NCI-H2081 treated with DMSO at 0.1 percent for 48 hours (cell line): ENCODE measurements at places on chromosomes 3 and 15.

DNA sequence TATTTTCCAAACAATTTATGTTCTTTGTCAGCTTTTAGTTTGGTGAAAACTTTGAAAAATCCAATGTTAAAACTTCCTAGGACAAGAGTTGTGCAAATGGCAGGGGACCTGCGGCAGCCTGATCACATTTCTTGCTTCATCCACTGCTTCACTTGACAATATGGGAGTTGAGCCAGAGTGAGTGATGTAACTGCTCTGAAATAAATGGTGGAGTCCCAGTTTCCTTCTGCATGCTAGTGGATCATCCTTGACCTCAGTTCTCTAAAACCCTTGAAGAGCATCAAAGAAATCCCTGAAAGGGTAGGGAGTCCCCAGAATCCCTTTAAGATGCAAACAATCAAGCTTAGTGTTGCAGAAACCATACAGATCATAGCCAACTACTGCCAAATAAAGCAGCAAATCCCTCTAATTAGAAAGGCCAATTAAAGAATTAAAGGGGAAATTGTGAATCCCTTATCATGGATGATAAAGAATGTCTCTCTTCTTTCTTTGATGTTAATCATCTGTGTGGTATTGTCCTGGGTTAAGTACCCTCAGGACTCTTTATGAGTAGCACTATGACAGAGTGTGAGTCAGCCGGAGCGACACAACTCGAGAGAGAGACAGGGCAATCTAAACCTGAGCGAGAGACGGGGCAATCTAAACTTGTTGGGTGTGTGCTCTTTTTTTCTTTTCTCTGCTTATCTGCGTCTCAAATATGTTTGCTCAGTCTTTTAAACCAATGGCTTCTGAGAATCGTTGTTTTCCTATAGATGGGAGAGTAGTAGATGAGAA is 41.8 kb upstream of the GAP43 start:
- no peak for DNase-seq

GRCh38 chr3:73766599-73767381 is 142.0 kb upstream of the PDZRN3 start:
- no peak for DNase-seq

DNA sequence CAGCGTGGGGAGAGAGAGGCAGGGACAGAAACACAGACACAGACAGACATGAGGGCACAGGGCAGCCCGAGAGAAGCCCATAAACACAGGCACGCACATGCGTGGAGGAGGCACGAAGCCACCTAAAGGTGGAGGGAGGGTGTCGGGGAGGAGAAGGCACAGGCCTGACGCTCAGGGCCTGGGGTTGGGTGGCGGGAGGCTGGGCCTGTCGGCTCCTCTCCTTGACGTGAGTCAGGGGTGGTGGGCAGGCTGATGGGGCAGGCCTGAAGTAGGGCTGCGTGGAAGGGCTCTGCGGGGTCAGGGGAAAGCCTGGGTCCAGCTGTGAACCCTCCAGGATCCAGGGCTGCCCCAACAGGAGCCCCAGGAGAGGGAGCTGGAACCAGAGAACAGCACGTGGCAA is 74.2 kb downstream of the EPHB3 start:
- DNase-seq = no peak

GRCh38 chr3:133987948-133988484 is 41.7 kb downstream of the SLCO2A1 start:
- DNase-seq = no peak

- DNase-seq = no peak
Observed at GRCh38 chr3:186264608-186265400, 97.2 kb downstream of the DGKG start.

DNA sequence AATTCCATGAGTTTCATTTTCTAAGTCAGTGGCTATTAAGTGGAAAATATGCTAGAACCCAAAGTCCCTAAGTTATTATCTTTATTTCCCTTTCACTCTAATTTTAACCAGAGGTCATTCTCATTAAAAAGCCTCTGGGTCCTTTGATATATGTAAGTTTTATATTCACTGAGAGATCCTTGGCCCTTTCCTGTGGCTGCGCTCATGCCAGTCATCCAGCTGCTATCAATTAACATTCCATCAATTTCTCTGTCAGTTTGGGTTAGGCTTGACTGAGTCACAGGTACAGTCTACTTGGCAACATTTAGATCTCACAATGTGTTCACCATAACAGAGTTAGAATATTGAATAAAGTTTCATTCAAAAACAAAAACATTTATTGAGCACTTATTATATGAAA is 58.0 kb upstream of the FBN1 start:
- DNase-seq = no peak

GRCh38 chr15:59532770-59533379 is 78.7 kb upstream of the GCNT3 start:
- no peak for DNase-seq

- no peak for DNase-seq
Observed at GRCh38 chr3:111761309-111761795, 97.7 kb upstream of the PHLDB2 start.

- no peak for DNase-seq
Observed at GRCh38 chr3:141849056-141849815, 27.2 kb upstream of the ATP1B3 start.
